Diencephalon (tissue), 1 donor: ENCODE measurements at places on chromosomes 7 and 10. TPM values are rescaled to one million over a fixed set of nuclear protein-coding genes. Genes with fewer than 3 reads are reported as not detected.

Gene ANKRD7
- total RNA-seq, result 16.8 TPM

Gene ZNF438
- total RNA-seq, result 4.2 TPM

Gene C10orf143
- total RNA-seq, result 1.4 TPM

Gene OR13A1
- total RNA-seq, result not detected

Gene OLAH
- not detected for total RNA-seq

Gene HMX2
- 0.92 TPM for total RNA-seq
